Uterus (tissue), 4 donors: ENCODE measurements at places on chromosomes 6 and 20. TPM values are rescaled to one million over a fixed set of nuclear protein-coding genes. Genes with fewer than 3 reads are reported as not detected.

- no peak for DNase-seq
These were observed 7.0 kb downstream of the BPIFB2 start for GRCh38 chr20:33014336-33015113.

GRCh38 chr20:23163562-23163961 is 77.4 kb upstream of the CD93 start:
- DNase-seq: no peak

DNA sequence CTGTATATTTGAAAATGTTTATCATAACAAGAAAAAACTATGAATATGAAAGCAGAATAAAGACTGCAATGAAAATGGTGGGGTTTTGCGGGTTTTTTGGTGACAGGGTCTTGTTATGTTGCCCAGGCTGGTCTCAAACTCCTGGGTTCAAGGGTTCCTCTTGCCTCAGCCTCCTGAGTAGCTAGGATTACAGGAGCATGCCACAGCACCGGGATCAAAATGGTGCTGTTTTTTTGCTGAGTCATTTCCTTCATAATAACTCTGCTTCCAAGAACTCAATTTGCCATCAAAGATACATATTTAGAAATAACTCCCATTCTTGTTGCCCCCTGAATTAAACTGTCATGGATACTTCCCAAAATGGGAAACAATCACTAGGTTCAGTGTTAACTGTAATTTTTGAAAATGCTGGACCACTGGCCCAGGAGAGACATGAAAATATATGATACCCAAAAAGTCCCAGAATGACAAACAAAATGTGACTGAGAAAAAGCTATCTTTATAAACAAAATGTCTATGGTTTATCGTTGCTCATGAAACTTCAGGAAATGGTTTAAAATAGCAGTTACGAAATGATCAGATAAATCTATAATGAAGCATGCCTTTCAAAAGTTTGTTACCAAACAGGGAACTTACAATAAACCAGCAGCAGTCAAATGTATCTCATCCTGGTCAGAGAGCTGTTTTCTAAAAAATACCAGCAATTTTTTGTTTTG is 32.2 kb downstream of the ILRUN start:
- no peak for DNase-seq

DNA sequence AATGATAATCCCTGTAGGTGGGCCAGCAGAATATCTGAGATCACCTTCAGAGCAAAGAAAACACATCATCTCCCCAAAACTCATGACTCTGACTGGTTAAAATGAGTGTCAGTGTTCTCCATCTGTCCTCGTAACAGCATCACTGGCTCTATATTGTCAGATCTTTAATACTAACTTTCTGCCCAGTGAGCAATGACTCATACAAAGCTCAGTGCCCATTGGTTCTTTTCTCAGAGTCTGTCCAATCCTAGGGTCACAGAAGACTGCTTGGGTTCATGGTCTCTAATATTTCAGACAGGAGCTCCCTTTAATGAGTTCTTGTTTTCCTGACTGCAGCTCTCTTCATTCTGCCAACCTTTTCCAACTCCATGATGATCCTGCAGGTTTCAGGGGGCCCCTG is 36.4 kb downstream of the HLA-DPB1 start:
- DNase-seq: no peak

GRCh38 chr6:97958134-97958533 is 675.1 kb upstream of the MMS22L start:
- no peak for DNase-seq

- DNase-seq: no peak
These were observed 108.1 kb downstream of the DLL1 start for GRCh38 chr6:170182781-170183120.

The SLC13A3 gene
- total RNA-seq: not detected

- DNase-seq: no peak
These were observed 22.7 kb downstream of the MCM8 start for GRCh38 chr20:5973172-5973571.

The ANKRD66 gene
- not detected for total RNA-seq

DNA sequence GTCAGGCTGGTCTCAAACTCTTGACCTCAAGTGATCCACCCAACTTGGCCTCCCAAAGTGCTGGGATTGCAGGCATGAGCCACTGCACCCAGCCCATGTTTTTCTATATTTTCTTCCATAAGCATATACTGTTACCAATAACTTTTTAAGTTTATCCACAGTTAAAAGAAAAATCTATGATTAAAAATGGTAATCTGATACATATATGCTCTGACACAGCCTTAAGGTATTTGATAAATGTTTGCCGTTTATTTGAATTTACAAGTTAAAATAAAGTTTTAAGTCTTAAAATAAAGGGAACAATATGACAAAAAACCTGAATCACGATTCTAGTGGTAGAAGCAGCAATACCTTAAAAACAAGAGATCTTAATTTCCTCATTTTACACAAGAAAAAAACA is 5.2 kb downstream of the STK38 start:
- no peak for DNase-seq

GRCh38 chr6:40394381-40394780 is 192.8 kb downstream of the LRFN2 start:
- DNase-seq: no peak

- peak; percentile 3 for DNase-seq
These were observed 53.1 kb downstream of the PSMG4 start for GRCh38 chr6:3311826-3312225.

DNA sequence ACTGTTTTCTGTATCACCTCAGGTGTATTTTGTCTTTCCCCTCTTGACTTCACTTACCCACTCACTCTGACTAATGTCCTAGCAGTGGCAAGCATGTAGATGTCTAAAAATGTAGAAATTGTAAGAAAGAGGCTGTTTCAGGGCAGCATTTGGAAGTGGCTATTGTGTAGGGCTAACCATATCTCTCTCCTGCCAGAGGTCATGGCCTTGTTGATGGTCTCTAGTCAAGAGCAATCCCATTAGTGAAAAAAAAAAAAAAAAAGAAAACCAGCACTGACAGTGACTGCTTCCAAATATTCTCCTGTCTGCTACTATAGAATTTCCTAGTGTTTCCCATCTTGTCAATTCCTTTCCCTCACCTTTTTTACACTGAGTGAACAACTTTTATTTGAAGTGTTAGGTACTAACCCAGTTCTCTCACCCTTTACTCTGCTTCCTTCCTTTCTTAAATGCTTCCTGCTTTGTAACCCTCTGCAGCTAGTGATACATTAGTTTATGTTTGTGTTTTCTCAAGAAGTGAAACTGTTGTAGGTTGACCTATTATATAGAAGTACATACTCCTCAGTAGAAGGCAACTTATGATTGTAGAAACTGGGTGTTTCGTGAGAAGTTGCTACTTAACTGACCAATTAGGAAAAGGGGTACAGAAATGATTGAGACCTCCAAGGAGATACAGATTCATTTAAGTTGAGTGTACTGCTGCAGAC is 174.1 kb upstream of the PTPRK start:
- DNase-seq: no peak

DNA sequence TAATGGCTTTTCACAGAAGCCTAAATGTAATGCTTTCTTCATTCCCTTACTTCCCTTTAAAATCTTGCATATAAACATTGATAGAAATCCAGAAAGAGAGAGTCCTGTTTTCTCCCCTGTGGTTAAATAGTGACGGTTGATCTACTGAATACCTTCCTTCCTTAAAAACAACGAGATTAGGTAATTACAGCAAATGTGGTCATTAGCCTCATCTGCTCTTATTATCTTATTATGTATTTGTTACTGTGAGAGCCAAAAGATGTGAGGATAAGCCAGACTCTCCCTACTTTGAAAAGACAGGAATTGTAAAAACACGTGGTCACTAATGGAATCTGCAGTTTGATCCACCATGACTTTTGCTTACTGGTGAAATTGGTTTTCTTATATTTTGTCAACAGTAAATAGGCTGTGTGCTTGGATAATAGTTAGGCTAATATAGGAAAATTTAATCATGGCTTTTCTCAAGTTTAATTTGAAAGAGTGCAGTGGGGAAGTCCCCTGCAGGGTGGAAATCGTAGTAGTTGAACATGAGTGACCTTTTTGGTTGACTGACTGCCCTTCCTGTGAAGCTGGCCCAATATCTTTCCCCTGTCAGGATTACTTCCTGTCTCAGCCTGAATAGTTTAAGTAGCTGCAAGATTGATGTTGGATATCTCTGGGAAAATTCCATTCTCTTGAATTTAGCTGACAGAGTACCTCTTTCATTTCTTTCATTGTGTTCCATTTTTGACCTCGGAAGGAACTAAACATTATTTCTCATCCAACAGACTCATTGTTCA is 62.8 kb downstream of the JARID2 start:
- no peak for DNase-seq

- no peak for DNase-seq
These were observed 22.4 kb downstream of the MMP24 start for GRCh38 chr20:35248641-35249475.
